Spinal cord (tissue), 10 donors: ENCODE measurements at places on chromosomes 12 and 14. TPM values are rescaled to one million over a fixed set of nuclear protein-coding genes. Genes with fewer than 3 reads are reported as not detected.

The VDR gene
- 0.17 TPM for total RNA-seq

The DHH gene
- total RNA-seq, result 5.4 TPM

The CCDC197 gene
- total RNA-seq, result not detected

The SLC5A8 gene
- total RNA-seq, result 0.22 TPM

The ZNF84 gene
- 71.3 TPM for total RNA-seq

The C12orf57 gene
- 108 TPM for total RNA-seq

The DTX1 gene
- 14.4 TPM for total RNA-seq

The CLEC1B gene
- total RNA-seq, result 0.69 TPM

The ZNF268 gene
- 35.1 TPM for total RNA-seq

The SOX5 gene
- total RNA-seq, result 47.9 TPM

- no peaks in the 10 kb centered on the region for H3K27me3 ChIP-seq
- H3K36me3 ChIP-seq, result peaks cover 49% of the 10 kb centered on the region
- no peak overlapping the region for H3K4me3 ChIP-seq
- H3K4me1 ChIP-seq, result peaks cover 7% of the 10 kb centered on the region
- DNase-seq, result no peak
These were observed 51.3 kb downstream of the RBM19 start for GRCh38 chr12:113914806-113915205.

DNA sequence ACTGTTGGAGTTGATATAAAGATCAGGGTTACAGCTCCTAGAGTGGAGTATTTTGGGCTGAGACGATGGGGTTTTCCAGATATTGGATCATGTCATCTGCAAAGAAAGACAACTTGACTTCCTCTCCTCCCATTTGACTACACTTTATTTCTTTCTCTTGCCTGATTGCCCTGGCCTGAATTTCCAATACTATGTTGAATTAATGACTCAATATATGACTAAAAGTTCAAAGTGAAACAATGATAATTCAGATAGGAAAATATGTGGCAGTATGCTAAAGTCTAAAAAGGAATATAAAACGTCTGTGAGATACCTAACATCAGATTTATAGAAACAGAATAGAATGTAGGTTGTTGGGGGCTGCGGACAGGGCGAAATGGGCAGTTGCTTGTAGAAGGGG is 72.2 kb downstream of the BHLHE41 start:
- H3K36me3 ChIP-seq, result no peaks in the 10 kb centered on the region
- H3K27me3 ChIP-seq, result no peaks in the 10 kb centered on the region
- no peaks in the 10 kb centered on the region for H3K4me1 ChIP-seq

- no peaks in the 10 kb centered on the region for H3K4me1 ChIP-seq
- no peak for DNase-seq
- no peaks in the 10 kb centered on the region for H3K27me3 ChIP-seq
- no peak overlapping the region for H3K4me3 ChIP-seq
These were observed 22.1 kb downstream of the SMOC1 start for GRCh38 chr14:69901113-69901951.

GRCh38 chr14:90849787-90850444 is 33.7 kb upstream of the TTC7B start:
- DNase-seq, result no peak
- no peaks in the 10 kb centered on the region for H3K27me3 ChIP-seq
- peaks cover 2% of the 10 kb centered on the region for H3K36me3 ChIP-seq
- no peak overlapping the region for H3K4me3 ChIP-seq

DNA sequence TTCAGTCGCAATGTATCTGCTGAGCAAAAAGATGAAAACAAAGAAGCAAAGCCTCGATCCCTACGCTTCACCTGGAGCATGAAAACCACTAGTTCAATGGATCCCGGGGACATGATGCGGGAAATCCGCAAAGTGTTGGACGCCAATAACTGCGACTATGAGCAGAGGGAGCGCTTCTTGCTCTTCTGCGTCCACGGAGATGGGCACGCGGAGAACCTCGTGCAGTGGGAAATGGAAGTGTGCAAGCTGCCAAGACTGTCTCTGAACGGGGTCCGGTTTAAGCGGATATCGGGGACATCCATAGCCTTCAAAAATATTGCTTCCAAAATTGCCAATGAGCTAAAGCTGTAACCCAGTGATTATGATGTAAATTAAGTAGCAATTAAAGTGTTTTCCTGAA is 19.8 kb downstream of the CKB start:
- no peaks in the 10 kb centered on the region for H3K27me3 ChIP-seq
- peaks cover 61% of the 10 kb centered on the region for H3K36me3 ChIP-seq
- H3K27ac ChIP-seq, result no peak overlapping the region
- DNase-seq, result no peak
- H3K4me3 ChIP-seq, result no peak overlapping the region

GRCh38 chr14:22648506-22648905 is 4.4 kb upstream of the OR6J1 start:
- no peaks in the 10 kb centered on the region for H3K36me3 ChIP-seq
- H3K27ac ChIP-seq, result no peak overlapping the region
- H3K4me1 ChIP-seq, result no peaks in the 10 kb centered on the region
- no peak for DNase-seq
- no peak overlapping the region for H3K4me3 ChIP-seq
- no peaks in the 10 kb centered on the region for H3K27me3 ChIP-seq

DNA sequence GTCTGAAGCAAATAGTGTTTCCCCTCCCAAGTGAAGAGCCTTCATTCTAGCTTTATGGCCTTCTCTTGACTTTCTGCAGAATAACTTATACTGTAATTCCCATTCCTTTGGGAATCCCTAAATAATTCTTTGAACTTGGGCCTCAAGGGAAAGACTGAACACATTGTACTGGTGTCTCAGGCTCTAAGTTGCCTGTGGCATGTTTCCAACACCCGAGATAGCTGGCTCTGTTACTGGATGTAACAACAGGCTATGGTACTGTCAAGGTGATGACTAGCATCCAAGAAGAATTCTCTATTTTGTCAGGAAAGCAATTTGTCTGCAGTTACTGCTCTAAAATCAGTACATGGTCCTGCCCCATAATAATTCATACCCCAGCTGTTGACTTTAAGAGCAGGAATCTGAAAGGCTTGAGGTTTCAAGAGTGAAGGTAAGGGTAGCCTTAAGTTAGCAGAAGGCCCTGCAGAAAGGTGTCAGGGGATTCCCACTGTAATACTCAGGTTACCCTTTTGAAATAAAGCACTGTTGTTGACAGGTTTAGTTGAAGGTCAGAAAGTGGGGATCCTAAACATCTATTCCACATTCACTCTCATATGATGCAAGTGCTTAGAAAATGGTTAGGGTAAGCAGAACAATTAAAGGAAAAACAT is 5.2 kb downstream of the GPX2 start:
- no peaks in the 10 kb centered on the region for H3K4me1 ChIP-seq
- DNase-seq, result peak; percentile 69
- peaks cover 6% of the 10 kb centered on the region for H3K36me3 ChIP-seq
- H3K4me3 ChIP-seq, result no peak overlapping the region
- H3K27me3 ChIP-seq, result no peaks in the 10 kb centered on the region

GRCh38 chr14:29461101-29461500 is 466.5 kb downstream of the PRKD1 start:
- H3K4me1 ChIP-seq, result no peaks in the 10 kb centered on the region
- DNase-seq, result peak; percentile 83
- no peaks in the 10 kb centered on the region for H3K36me3 ChIP-seq
- no peaks in the 10 kb centered on the region for H3K27me3 ChIP-seq
- H3K4me3 ChIP-seq, result no peak overlapping the region

GRCh38 chr14:51554953-51555352 is 96.8 kb upstream of the FRMD6 start:
- no peaks in the 10 kb centered on the region for H3K4me1 ChIP-seq
- H3K4me3 ChIP-seq, result no peak overlapping the region

DNA sequence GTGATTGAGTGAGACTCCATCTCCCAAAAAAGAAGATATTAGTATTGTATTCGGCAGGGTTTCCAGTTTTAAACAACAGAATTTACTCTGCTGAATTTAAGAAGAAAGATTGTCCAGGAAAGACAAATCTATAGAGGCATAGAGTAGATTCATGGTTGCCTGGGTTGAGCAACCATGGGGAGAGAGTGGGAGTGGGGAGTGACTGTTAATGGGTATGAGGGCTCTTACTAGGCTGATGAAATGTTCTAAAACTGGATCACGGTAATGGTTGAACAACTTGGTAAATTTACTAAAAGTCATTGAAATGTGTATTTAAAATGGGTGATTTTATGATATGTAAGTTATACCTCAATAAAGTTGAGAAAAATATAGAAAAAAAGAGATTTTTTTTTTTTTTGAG is 13.9 kb upstream of the C12orf76 start:
- no peaks in the 10 kb centered on the region for H3K27me3 ChIP-seq
- DNase-seq, result no peak
- no peaks in the 10 kb centered on the region for H3K4me1 ChIP-seq

- no peaks in the 10 kb centered on the region for H3K27me3 ChIP-seq
- peaks cover 75% of the 10 kb centered on the region for H3K4me1 ChIP-seq
- DNase-seq, result peak; percentile 86
These were observed 20.1 kb downstream of the TPCN1 start for GRCh38 chr12:113241191-113242025.

DNA sequence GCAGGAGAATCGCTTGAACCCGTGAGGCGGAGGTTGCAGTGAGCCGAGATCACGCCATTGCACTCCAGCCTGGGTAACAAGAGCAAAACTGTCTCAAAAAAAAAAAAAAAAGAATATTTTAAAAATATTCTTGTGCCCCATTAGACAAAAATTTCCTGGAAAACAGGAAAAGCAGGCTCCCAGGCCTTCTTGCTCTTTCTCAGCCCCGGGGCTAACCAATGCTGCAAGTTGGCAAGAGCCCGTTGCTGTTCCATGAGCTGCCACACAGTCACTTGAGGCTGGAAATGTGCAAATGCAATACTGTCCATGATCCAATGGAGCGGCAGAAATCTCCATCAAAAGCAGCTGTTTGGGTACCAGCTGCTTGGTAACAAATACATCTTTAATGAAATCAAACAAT is 994.7 kb downstream of the VRK1 start:
- no peak for DNase-seq
- H3K27me3 ChIP-seq, result no peaks in the 10 kb centered on the region

DNA sequence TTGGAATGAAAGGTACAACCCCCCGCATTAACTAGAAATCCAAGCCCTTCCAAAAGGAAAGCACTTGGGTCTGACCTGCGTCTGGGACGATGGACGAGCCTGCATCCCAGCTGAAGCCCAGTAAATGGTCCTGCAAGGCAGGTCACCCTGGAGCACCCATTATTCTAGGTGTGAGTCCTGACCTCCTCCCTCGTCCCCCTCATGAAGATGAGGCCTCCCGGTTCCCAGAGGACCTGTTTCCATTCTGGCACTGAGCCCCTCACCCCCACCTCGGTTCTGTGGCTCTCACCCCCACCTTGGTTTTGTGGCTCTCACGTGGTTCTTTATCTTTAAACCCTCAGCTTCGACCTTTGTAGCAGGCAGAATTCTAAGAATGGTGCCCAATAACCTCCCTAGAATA is 7.3 kb downstream of the IFI27 start:
- no peak for DNase-seq
- no peak overlapping the region for H3K27ac ChIP-seq
- no peaks in the 10 kb centered on the region for H3K36me3 ChIP-seq
- no peak overlapping the region for H3K4me3 ChIP-seq

GRCh38 chr12:121530600-121531355 is 50.0 kb downstream of the KDM2B start:
- peaks cover 34% of the 10 kb centered on the region for H3K36me3 ChIP-seq
- H3K4me3 ChIP-seq, result no peak overlapping the region
- H3K4me1 ChIP-seq, result peaks cover 24% of the 10 kb centered on the region
- no peak for DNase-seq
- H3K27me3 ChIP-seq, result no peaks in the 10 kb centered on the region
- H3K27ac ChIP-seq, result no peak overlapping the region

DNA sequence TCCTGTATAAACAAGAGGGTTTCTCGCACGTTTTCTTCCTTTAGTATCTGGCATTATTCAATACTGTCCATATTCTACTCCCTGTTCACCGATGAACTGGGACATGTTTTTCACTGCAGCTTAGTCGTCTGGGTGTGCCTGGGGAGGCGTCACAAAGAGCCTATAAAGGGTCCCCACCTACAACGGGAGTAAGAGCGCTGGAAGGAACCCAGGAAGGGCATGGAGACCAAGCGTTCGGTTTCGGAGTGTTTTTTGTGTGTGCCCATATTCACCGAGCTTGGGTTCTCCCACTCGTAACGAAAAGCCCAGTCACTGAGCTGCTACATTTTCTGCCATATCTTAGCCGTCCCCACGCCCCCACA is 592 bp upstream of the USP15 start:
- no peak for DNase-seq
- peaks cover 5% of the 10 kb centered on the region for H3K4me1 ChIP-seq
- H3K36me3 ChIP-seq, result peaks cover 3% of the 10 kb centered on the region
- H3K27me3 ChIP-seq, result no peaks in the 10 kb centered on the region
- H3K27ac ChIP-seq, result peak overlapping the region; percentile 91
- H3K4me3 ChIP-seq, result peak overlapping the region; percentile 89

DNA sequence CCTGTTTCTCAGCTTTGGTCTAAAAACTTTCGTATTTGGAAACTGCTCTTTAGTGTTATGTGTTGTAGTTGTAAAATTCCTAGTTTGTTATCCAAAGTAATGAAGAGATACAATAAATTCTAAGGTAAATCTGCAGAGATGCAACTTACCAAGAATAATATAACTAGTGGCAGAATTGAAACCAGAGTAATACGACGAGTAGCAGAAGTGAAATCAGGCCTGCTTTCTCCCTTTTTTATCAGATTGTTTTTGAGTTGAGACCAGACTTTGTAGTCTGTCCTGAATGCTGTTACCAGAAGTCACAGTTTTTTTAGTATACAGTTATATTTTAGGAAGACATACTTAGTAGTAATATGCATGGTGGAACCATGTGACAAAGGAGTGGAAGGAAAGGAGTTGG is 12.5 kb downstream of the PAPOLA start:
- no peaks in the 10 kb centered on the region for H3K27me3 ChIP-seq
- H3K4me3 ChIP-seq, result no peak overlapping the region
- H3K4me1 ChIP-seq, result no peaks in the 10 kb centered on the region
- H3K27ac ChIP-seq, result no peak overlapping the region
- no peaks in the 10 kb centered on the region for H3K36me3 ChIP-seq

DNA sequence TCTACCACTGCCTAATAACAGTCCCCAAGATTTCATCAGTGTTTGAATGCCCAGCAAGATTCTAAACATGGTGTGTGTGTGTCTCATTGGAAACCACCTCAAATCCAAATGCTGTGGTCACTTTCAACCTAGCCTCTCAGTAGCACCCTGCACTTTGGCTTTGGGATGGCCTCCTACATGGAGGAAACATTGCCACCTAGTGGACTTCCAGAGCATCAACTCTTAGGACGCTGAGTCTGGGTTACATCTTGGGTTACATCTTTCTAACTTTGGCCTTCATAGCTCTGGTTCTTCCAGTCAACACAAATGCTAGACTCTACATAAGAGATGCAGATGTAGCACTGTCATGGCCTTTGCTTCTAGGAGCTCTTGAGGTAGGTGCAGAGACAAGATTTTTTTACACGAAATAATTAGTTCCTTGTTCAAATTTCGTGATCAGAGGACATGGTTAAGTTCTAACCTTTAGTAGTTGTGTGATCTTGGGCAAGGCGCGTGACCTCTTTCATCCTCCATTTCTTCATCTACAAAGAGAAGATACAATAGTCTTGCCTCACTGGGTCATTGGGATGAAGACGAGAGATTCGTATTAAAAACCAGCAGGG is 113.5 kb upstream of the VASH1 start:
- H3K4me3 ChIP-seq, result no peak overlapping the region
- no peaks in the 10 kb centered on the region for H3K27me3 ChIP-seq
- peaks cover 10% of the 10 kb centered on the region for H3K4me1 ChIP-seq
- no peak overlapping the region for H3K27ac ChIP-seq
- H3K36me3 ChIP-seq, result no peaks in the 10 kb centered on the region

- peak overlapping the region; percentile 81 for H3K4me3 ChIP-seq
- H3K36me3 ChIP-seq, result no peaks in the 10 kb centered on the region
These were observed 581 bp downstream of the ARG2 start for GRCh38 chr14:67620217-67620785.

- H3K4me3 ChIP-seq, result no peak overlapping the region
- no peaks in the 10 kb centered on the region for H3K27me3 ChIP-seq
- no peak overlapping the region for H3K27ac ChIP-seq
These were observed 206.0 kb upstream of the PLEKHG7 start for GRCh38 chr12:92496790-92497189.
